ENCODE measurements at places on chromosomes 12 and 14.

DNA sequence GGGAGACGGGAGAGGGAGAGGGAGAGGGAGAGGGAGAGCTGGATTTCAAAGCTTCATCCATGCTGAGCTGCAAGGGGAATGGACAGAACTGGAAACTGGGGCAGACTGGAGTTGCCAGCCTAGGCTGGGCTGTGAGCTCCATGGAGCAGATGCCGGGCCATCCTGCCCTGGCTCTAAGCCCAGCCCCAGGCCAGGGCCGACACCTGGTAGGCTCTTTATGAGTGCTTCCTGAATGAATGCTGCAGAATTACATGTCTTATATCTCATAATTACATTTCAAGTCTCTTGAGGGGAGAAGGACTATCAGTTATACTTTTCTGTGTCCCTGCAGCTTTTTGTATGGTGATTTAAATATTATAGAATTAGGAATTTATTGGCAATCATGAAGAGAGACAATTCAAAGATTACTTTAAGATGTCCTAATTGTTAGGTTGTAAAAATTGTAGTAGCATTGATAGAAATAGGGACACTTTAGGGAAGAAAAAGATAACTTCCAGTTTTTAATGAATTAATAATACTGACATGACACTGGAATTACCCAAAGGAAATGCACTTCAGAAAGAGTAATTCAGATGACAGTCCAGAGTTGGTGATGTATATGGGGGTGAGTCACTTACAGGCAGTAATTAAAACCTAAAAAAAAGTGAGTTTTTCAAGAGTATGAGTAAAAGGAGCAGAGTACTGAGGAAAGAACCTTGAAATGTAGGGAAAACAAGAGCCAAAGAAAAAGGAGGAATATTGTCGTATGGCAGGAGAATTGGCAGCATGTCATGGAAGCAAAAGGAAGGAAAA is 29.0 kb downstream of the SCYL2 start:
- no peak for DNase-seq

DNA sequence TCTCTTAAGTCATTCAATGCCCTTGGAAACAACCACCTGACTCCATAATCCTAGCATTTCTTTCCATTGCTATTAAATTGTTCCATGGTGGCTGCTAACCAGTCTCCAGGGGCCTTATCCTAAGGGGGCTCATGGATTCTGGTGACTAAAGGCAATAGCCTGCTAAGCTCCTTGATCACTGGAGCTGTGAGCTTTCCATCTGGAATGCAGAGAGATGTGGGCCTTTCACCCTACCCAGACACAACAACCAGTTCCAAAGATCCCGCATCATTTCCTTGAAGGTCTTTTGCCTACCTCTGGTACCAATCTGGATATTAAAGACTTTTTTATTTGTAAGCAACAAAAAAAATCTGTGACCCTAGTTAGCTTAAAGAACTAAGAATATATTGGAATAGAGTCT is 32.9 kb downstream of the NDUFA12 start:
- DNase-seq = no peak

- DNase-seq = no peak
These were observed 120.9 kb downstream of the TMEM132C start for GRCh38 chr12:128387811-128388422.

DNA sequence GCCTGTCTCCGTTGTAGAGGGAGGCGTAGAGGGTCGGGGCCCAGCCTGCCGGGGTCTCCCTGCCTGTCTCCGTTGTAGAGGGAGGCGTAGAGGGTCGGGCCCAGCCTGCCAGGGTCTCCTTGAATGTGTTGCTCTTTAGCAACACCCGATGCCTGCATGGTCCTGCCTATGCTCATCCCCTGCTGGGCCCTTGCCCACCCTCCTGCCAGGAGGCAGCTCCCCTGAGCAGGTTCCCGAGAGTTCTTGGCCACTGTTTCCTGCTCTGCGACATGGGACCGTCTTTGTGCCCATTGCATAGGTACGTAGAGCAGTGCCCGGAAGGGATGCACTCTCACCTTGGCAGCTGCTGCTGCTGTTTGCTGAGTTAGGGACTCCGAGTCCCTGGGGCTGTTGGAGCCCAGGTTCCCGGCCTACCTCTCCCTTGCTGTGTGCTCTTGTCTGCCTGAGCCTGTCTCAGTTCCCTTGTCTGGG is 3.3 kb downstream of the KIF26A start:
- DNase-seq = no peak

- DNase-seq = no peak
These were observed 95.2 kb upstream of the FOXG1 start for GRCh38 chr14:28671425-28671824.

- no peak for DNase-seq
These were observed 47.2 kb downstream of the RFX4 start for GRCh38 chr12:106629797-106630659.

GRCh38 chr12:40566271-40566670 is 126.0 kb upstream of the CNTN1 start:
- DNase-seq = no peak

GRCh38 chr12:112149596-112149995 is 24.2 kb downstream of the TRAFD1 start:
- no peak for DNase-seq

- DNase-seq = no peak
These were observed 231.0 kb upstream of the ATP2B1 start for GRCh38 chr12:89939522-89940215.

GRCh38 chr12:130981074-130981742 is 27.5 kb downstream of the ADGRD1 start:
- no peak for DNase-seq

GRCh38 chr12:49533331-49533730 is 5.5 kb upstream of the KCNH3 start:
- DNase-seq = no peak

GRCh38 chr12:12331244-12331771 is 18.7 kb downstream of the MANSC1 start:
- DNase-seq = no peak

DNA sequence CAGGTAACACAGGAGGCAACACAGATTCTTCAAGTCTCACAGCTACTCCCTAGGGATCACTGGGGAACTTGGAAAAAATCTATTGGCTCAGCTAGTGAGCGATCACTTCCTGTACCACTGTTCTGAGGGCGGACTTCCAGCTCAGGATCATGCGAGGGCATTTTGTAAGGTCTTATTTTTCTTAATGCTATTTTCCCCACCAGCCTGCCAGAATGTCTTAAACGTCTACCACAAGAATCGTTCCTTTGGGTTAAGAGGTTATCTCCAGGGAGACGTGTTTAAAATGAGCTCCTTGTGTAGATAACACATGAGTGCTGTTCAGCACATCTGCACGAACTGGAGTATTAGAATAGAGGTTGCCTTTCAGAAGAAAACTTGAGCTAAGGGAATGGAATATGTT is 162.6 kb downstream of the ETNK1 start:
- DNase-seq = no peak

DNA sequence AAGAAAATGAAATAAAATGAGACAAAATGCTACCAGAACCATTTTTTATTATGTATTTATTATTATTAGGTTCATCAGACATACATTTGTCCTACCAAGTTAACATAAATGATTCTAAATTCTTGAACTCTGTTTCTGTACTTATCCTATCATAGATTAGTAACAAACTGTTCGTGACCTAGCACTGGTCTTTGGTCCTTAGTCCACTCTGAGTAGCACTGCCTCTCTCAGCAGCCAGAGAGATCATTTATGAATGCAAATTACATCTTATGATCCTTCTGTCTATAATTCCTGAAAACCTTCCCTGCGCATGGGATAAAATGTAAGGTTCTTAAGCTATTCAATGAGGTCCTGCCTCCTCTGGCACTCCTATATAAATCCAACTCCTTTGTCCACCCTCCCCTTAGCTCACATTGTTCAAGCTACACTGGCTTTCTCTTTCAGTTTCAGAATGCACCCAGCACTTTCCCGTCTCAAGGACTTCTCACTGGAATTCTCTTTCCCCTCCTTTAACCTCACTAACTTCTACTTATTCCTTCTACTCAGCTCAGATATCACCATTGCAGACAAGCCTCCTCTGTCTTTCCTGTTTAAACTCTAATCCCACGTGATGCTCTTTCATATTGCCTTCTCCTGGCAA is 17.1 kb downstream of the PDZRN4 start:
- DNase-seq = no peak

DNA sequence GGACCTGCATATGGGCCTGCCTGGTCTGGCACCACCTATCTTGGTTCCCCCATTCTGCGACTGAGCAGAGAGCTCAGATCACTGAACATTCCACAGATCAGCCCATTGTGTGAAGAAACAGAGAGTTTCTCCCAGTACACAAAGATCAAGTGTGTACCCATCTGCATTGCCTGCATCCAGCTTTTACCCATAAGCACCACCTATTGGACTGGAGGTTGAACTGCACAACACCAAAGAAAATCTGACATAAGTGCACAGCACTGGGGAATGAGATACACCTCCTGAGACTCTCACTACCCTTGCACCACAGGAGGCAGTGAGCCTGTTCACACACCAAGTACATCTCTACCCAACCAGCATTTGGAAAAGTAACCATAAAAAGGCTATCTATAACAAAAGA is 362.6 kb upstream of the CLEC14A start:
- DNase-seq = no peak

- no peak for DNase-seq
These were observed 431.9 kb downstream of the BCL11B start for GRCh38 chr14:98840091-98840490.

DNA sequence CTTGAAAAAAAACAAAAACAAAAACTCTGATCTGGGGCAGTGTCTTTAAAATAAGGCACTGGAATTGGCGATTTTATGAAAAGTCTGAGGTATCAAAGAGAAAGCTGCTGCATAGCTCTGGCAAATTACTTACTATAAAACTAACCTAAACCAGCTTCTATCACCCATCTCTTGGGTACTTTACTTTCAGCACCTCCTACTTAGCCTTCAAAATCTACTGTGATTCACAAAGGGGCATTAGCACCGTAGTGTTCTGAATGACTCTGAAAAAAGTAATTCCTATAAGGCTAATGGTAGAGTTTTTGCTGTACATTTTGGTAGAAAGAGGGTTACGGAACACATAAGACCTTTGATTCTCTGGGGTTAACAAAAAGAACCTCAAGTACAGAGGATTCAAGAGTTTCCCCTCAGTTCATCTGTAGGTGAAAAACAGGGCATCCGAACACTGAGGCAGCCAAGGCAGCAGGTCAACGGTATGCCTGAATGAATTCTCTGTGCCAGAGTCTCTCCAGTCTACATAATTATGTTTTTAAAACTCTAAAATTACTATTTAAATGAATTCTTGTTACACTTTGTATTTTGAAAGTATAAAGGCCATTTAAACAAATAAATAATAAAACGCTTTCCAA is 101.5 kb downstream of the ELK3 start:
- DNase-seq = no peak

GRCh38 chr12:6839482-6840201 is 1.1 kb upstream of the GNB3 start:
- no peak for DNase-seq

DNA sequence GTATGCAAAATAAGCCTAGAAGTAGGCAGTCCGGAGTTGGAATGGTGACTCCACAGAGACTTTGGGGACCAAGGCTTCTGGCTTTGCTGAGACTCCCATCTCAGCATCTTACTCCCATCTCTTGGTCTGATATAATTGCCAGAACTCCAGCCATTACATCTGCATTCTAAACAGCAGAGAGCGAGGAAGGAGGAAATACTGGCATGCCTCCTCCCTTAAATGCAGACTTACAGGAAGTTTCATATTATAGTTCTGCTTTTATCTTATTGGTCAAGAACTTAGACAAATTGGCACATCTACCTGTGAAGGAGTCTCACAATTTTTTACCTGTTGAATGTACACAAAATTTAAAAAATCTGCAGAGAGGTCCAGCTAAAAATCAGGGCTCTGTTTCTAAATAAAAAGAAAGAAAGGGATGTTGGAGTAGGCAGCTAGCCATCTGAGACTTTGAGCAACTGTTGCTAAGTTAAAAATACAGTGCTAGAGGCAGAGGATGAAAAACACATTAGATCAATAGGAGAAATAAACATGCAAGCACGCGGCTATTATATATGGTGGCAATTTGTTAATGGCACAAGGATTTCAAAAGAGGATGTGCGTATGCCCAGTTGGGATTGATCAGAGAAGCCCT is 209.9 kb upstream of the HMGA2 start:
- no peak for DNase-seq

DNA sequence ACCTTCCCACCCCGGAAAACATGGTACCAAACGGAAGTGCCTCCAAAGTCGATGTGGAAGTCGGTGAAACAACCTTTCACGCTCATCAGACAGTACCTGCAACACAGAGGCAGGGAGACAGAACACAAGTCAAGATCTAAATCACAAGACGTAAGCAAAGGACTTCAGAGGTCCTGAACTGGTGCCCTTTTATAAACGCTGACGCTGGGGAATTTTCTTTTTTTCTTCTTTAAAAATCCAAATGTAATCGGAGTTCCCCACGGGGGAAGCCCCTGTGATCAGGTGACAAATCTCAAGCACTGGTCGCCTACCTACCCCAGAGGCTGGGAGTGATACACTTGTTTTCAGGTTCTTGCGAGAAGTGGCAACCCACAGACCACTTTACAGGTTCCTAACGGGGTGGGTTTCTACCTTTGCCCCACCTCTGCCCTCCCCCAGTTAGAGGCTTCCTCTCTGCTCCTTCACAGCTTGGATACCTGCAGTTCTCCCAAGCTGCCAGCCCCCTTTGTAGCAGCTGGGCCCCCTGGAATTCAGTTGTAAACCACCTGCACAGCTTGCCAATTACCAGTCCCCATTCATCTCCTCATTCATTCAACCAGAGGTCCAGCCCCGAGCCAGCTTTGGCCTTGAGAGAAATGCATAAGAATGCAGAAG is 46.2 kb downstream of the KDM2B start:
- no peak for DNase-seq

DNA sequence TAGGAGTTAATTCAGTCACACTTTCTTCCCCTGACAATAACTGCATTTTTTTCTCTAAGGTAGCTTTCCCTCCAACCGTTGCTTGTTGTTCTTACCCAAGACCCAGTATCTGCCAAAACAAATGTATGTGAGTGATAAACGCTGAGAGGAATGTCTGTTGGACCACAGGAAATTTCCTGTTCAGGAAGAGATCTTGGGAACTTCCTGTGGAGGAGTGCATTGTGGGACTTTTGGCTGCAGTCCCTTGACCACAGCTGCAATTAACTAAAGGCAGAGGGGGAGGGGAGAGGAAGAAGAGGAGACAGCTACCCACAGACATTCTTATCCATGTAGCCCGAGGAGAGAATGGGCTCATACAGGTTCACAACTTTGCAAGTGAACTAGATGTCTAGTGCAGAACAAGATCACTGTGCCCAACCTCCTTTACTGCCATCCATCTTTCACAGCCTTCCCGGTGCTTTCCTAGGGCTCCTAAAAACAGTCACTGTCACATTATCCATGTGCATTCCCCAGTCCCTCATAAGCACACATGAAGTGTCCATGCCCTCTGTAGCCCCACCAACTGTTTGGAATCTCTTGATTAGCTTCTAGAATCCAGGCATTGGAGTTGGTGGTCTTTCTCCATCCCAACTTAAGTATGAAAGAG is 149.5 kb downstream of the ETV6 start:
- peak; percentile 63 for DNase-seq
